ENCODE measurements at places on chromosomes 6 and 20.
A peak's percentile ranks its signal among the peaks of the same experiment; 100 is the strongest.

- DNase-seq: no peak
These were observed 111.8 kb downstream of the PSMB1 start for GRCh38 chr6:170441316-170441715.

DNA sequence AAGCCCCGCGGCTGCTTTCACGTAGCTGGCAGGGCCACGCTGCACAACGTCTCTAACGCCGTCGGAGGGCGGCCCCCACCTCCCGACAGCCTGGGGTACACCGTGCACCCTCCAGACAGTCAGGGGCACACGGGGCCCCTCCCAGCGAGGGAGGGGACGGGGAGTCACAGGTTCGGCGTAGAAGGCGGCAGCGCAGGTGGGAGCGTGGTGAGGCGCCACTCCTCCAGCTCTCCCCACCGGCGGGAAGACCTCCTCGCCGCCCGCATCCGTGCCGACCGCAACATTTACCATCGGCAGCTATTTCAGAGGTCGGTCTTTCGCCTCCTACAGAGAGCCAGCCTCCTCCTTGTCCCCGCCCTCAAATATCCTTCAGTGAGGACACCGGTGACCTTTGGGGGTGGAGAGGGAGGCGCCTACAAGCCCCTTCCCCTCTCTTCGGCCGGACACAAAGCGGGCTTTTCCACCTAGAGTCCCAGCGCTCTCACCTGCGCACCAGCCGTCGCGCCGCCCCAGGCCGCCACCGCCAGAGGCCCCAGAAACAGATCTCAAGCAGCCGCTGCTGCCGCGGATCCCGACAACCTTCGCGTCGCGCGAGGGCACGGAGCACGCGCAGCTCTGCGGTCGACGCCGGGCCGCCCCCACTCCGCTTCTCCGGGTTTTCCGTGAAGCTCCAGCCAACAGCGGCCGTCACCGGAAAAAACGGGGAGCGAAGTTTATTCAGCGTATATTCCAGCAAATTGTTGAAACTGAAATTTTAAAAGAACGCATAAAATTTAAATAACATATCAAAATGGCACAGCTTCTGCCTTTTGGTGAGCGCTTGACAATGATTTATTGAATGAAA, at the start of gene MKKS:
MKKS (minus strand) TSS at position 600 of the 844 bp plus-strand sequence. CDS start 20,708 bp downstream, outside the sequence.
- peak; percentile 77 for DNase-seq

GRCh38 chr6:75850026-75850833, 101.2 kb downstream of the MYO6 start:
- no peak for DNase-seq

- DNase-seq: no peak
These were observed at the start of gene CD93 for GRCh38 chr20:23086056-23086566. Gene CD93, minus strand, starts transcription at chr20:23086324. Its CDS starts 132 bp downstream, at chr20:23086192.

- DNase-seq: no peak
These were observed 505.4 kb upstream of the CITED2 start for GRCh38 chr6:139879823-139880356.

- DNase-seq: no peak
These were observed 3.6 kb upstream of the BNIP5 start for GRCh38 chr6:36340306-36340617.

GRCh38 chr6:118618676-118619377, 32.6 kb downstream of the CEP85L start:
- DNase-seq: peak; percentile 52

DNA sequence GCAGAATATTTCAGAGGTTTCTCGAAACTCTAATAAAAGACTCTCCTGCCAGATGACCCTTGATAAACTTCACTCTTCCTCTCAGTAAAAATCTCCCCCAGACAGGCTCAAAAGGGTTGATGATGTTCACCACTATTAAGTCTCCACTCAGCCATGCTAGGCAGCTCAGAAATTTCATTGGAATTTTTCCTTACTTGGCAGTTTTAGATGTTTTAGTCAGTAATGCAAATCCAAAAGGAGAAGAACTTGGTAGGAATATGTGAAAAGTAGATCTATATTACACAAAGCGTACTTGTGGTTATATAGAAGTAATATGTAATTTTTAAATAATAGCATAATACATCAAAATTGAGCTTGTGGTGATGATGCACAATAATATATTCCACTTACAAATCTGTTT, 333.0 kb downstream of the PHF3 start:
- no peak for DNase-seq

DNA sequence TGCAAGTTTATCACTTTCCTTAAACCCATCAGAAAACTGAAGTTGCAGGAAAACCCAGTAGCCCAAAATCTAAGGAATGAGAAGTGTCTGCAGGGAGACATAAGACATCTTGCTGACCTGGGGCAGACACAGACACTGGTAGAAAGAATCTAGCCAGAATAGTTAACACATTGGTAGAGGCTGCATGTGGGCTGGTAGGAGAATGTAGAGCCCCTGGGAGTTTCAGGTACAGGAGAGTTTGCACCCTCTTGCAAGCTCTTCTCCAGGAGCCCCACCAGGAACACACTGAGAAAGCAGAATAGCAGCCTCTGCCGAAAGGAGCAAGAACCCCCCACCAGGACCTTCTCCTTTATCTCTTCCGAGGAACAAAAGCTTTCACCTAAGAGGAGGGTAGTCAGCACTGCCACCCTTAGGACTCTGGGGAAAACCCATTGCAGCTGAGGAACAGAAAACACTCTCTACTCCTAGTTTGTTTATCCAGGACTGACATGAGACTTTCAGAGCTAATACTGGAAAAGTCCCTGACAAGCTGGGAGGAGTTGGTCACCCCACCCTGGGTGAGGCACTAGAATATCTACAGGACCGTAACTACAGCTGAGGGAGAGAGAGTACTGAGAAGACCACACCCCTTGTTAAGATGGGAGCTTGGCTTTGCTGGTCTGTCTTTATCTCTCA, 10.5 kb upstream of the OGFRL1 start:
- no peak for DNase-seq

GRCh38 chr6:121497970-121498375, 62.5 kb downstream of the GJA1 start:
- DNase-seq: no peak

GRCh38 chr6:72559067-72559466, 62.8 kb upstream of the KCNQ5 start:
- no peak for DNase-seq

DNA sequence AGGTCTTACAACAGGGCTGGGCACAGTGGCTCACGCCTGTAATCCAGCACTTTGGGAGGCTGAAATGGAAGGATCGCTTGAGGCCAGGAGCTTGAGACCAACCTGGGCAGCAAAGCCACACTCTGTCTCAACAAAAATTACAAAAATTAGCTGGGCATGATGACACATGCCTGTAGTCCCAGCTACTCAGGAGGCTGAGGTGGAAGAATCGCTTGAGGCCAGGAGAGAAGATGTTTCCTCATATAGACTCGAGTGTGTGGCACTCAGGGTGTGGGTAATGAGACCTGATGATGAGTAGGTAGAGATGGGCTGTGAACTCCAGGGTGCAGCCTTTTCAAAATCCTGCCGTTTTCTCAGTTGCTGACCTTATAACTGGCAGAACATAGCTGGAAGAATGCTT, 125.3 kb upstream of the FOXO3 start:
- no peak for DNase-seq

DNA sequence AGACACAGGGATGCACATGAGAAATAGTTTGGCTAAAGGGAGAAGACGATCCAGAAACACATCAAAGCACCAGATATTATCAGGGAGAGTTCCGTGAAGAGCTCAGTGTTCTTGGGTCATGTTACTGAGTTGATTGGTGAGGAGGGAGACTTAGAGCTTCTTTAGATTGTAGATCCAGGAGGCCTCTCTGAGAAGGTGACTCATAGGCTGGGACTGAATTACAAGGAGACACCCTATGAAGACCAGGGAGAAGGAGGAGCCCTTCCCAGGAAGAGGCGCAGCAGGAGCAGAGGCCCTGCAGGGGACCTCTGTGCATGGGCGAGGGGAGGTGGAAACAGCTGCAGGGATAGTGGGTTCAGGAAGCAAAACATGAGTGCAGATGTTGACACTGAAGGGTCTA, 196.5 kb downstream of the SLC24A3 start:
- DNase-seq: no peak

DNA sequence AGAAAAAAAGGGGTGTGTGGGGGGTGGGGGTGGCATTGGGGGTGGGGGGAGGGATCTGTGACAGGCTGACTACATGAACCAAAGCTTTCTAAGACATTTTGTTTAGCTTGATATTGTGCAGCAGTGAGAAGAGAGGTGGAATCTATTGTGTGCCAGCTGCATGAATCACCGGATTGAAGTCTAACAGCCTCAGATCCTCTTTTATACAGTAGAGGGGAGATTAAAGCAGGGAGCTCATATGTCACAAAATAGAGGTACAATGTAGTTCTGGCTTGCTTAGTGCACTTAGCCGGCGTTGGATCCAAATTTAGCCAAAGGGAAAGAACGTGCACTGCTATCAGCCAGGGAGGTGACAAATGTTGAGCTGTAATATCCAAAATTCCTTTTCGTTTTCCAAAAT, 404.2 kb upstream of the CITED2 start:
- DNase-seq: no peak

DNA sequence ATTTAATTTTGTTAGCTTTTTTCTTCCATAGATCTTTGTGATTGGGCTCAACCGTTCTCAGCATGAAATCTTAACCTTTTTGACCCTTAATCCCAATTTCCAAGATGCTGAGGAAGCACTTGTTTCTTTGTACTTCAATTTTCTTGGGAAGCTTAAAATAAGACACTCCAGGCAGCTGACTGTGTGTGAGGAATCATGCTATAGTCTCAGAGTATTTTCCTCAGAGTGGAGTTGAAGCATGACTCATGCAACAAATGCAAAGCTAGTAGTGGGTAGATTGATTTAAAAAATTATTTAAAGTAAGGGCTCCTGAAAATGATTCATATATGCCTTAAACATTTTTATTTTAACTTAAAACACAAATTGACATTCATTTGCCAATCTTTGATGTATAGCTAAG, 168.7 kb downstream of the BTBD3 start:
- DNase-seq: no peak

DNA sequence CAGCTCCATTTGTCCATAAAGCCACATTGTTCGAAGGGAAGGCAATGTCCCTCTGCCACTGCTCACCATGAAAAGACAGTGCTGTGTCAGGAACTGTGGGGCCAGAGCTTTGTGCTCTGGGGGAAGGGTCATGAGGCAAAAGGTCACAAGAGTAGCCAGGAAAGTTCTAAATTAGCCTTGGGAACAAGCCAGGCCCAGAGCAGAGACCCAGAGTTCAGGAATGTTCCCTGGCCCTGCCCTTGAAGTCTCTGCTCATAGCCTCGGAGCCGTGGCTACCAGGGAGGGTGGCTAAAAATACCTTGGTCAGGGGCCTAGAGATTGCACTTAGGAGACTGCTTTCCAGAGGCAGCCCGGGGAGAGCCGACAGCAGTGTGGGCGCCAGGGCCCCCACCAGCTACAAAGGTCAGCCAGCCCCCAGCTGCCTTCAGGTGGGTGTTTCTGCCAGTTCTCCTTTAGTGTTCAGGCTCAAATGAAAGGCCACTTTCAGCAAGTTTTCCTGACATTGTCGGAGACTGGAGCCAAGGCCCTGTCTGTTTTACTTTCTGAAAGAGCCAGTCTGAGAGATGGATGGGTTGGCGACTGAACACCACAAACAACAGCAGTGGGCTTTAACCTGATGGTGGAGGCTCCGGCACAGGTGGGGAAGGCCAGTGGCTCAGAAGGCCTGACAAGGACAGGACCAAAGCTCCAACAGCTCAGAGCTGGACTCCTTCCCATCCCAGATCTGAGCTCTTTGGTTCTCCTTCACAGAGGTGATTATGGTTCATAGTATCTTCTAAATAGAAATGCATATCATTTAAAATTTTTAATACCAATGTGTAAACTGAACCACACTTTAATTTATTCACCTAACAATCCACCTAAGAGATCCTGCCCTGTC, 76.2 kb downstream of the CDH26 start:
- no peak for DNase-seq

- DNase-seq: no peak
These were observed 483.1 kb upstream of the JAG1 start for GRCh38 chr20:11156922-11157321.

DNA sequence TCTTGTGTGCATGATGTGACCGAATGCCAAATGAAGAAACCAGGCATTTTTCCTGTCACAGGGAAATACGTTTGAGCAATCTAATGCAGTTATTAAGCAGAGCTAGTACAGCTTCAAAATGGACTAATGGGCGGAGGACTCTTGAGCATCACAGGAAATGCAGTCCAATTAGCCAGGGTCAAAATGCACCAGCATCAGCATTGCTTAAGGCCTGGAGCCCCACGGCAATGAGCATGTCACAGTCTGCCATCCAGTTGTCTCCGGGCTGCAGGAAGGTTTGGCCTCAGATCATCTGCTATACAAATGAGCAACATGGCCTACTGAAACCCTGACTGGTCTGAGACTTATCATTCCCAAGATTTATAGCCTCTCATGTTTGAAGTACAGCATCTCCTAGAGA, 652.1 kb upstream of the SLC35B3 start:
- DNase-seq: no peak

DNA sequence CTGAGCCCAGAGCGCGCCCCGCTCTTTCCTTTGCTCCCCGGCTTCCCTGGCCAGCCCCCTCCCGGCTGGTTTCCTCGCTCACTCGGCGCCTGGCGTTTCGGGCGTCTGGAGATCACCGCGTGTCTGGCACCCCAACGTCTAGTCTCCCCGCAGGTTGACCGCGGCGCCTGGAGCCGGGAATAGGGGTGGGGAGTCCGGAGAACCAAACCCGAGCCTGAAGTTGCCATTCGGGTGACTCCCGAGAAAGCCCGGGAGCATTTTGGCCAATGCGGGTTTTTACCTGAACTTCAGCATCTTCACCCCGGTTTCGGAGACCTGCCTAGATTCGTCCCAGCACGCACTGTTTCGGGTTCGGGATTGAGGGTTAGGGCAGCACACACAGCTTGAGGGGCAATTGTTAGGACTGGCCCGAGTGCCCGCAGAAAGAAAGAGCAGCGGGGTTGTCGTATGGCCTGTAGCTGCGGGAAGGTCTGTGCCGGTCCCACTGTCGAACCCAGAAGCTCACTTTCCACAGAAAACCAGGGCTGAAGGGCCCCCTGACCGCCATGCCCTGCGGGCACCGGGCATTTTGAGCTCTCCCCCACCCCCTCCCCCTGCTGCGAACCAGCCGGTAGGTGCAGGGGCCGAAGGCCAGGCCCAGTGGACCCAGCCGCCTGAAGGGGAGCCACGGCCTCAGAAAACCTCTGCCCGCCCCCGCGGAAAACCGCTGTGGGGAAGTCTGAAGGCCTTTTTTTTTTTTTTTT, 2.1 kb downstream of the FOXP4 start:
- DNase-seq: no peak

DNA sequence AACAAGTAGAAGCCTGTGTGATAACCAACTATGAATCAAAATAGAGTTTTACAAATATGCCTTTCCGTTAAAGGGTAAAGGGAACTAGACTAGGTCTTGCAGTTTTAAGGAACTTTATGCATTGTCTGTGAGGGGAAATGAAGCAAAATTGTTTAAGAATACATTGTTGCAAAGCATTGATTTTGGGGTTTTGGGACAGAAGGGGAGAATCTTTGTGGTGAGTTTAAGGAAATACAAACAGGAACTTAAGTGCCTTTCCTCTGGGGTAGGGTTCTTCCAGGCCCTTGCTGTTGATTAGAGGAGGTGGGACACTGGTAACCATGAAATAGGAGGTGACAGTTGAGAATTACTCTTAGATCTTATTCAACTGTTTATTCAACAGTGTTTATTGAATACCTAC, 4.7 kb downstream of the MAPK14 start:
- no peak for DNase-seq

- DNase-seq: no peak
These were observed 4.1 kb downstream of the GMNN start for GRCh38 chr6:24778878-24779277.

All from stimulated activated CD4-positive, alpha-beta T cell treated with anti-CD3 and anti-CD28 coated beads, Interleukin-2, amount 100 ng/mL, for 4 hours (primary cell).